ENCODE measurements at places on chromosomes 5 and 9.
A peak's percentile ranks its signal among the peaks of the same experiment; 100 is the strongest.

DNA sequence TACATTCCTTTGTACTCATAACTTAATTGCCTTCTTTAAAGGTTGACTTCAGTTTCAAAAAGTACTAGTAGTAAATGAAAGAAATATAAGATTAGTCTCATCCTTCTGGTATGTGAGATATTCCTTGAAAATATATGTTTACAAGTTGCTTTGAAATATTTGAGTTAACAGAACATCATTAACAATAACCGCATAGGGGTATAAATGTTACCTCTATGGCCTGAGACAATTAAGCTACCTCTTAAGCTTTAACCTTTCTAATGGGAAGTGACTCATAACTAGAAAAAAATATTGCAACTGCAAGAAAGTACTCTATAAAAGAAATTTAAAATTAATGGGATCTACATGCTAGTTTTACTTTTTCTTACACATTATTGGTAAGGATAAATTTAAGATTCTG, 399.0 kb downstream of the CDH10 start:
- DNase-seq: no peak

- no peak for DNase-seq
Observed at GRCh38 chr9:113876151-113876992, at the start of gene ZNF618. ZNF618 (plus strand) TSS chr9:113876309; CDS start chr9:113876381, 72 bp downstream.

DNA sequence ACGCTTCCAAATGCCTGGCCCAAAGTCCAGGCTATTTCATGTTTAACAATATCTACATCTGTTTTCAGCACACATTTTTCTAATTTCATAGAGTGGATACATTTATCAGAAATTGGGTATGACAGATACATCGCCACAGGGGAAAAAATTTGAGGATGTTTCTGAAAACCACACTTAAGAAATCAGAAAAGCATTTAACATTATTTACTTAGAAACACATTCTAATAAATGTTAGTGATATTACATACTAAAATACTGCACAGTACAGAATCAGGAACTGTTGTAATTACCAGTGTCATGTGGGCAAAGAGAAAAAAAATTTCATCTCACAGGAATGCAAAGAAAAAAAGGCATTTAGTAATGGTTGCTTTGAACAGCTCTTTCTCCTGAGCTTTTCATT, 310.5 kb upstream of the KIF2A start:
- no peak for DNase-seq

DNA sequence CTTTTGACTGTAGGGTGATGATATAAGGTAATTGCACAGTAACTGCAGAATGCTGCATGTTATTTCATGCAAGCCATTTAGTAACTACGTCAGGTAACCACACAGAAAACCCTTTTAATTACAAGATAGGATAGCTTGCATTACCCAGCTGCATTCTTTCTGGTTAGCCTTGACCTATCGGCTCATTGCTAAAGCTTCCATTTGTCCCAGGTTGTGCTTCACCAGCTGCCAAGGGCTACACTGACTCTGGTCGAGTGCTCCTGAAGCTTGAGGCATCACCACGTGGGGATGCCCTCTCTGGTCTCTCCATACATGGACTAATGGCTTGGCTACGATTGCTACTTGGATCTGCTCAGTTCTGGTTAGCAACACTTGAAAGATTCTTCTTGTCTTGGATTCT, 81.1 kb upstream of the SLC12A2 start:
- no peak for DNase-seq

GRCh38 chr5:40606077-40606765, 73.5 kb upstream of the PTGER4 start:
- no peak for DNase-seq

DNA sequence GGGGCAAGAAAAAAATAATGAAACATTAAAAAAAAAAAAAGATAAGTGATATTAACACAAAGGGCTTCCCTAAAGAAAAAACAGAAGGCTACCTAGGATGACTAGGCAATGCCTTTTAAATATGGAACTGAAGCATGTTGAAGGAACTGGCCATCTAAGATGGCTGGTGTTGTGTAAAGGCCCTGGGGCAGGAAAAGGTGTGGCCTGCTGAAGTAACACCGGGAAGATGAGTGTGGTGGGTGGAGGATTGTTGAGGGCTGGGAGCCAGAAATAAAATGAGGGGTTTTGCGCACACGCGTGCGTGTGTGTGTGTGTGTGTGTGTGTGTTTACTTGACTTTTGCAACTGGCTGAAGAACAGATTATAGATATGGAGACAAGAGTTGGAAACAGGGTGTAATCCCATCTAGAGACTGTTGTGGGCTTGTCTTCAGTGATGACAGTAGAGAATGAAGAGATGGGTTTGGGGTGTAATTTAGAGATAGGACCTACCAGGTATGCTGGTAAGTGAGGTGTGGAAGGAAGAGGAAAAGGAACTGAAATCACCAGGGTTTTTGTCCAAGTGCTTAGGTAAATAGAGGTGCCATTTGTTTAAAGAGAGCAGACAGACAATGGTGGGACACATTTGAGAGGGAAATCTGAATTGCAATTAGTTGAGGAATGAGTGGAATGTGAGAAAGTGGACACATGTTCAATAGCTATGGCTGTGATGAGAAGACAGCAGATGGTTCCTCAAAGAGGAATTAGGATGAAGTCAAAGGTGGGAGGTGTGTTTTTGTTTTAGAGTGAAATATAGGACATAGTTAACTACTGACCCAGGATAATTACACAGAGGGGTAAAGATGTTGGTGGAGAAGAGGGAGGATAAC, 33.9 kb downstream of the RAD23B start:
- DNase-seq: no peak

DNA sequence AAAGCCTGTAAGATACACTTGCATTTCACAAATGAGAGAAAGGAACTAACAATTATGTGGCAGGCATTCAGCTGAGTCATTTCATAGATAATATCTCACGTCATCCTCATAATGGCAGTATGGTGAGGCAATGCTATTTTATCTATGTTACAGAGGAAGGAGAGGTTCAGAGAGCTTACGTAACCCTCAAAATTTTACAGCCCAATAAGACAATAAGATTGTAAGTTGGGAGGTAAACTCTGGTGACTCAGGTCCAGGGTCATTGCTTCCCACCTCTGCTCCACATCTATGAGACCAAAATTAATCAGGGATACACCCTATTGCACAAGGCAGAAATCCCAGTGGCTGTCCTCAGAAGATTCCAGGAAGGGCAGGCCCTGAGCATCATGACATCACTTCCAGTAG, 309.7 kb downstream of the NSG2 start:
- DNase-seq: no peak

- no peak for DNase-seq
Observed at GRCh38 chr5:56615361-56616153, 199.8 kb upstream of the MAP3K1 start.

GRCh38 chr5:89972901-89973300, 436.7 kb downstream of the CETN3 start:
- no peak for DNase-seq

- DNase-seq: no peak
Observed at GRCh38 chr9:129458663-129459546, 162.0 kb downstream of the C9orf50 start.

DNA sequence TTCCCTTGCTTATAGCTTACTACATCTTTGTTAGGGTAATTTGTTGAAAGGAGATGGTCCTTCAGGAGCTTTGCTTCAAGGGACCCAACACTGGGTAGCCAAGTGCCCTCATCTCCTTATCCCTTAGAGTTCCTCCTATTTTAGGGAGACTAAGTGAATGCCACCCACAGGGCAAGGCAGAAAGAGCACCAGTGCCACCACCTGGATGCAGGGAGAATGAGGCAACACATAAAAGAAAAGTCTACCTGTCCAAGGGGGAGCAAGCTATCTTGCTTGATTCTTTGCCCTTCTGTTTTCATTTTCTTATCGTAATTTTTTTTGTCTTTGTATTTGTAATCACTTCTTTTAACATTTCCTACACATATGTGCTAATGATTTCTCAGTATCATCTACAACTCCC, 205.5 kb downstream of the NPR3 start:
- no peak for DNase-seq

DNA sequence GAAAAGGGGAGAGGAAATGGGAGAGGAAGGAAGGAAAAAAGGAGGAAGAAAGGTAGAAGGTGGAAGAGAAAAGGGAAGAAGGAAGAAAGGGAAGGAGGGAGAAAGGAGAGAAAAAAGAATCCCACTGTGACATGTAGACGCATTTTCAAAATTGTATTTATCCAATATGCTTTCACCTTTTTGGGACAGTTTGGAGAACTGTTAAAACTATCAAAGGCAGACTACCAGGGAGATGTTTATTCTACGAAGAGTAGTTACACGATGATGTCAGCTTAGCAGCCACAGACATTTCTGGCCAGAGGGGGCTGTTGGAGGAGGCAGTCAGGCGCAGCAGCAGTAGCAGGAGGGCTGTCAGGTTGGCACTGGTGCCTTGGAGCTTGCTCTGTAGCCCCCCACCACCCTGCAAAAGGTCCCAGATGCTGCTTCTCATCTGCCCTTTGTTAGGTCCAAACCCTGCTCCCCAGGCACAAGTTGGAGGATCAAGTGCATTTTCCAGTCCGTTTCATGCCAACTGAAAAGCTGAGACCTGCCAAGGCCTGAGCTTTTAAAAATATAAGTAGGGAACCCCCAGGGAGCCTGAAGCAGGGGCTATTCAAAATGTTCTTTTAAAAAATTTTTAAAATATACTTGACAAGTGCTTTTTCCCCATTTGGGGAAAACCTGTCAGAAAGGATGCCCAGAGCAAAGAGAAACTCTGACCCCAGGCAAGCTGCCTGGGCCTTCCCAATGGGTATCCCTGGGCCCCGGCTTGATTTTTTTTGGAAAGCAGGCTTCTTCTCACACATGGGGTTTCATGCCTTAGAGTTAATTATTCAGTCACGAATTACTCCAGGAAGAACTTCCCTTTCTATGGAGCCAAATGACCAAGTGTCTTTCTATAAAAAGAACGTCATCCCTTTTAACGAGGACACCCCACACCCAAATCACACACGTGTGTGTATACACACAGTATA, 203.3 kb downstream of the SLIT3 start:
- DNase-seq: no peak

GRCh38 chr5:93421987-93422401, 159.0 kb downstream of the NR2F1-AS1 start:
- no peak for DNase-seq

GRCh38 chr9:133359399-133360175, 3.2 kb downstream of the SURF2 start:
- no peak for DNase-seq

- no peak for DNase-seq
Observed at GRCh38 chr5:24906689-24907088, 261.9 kb upstream of the CDH10 start.

GRCh38 chr9:4077499-4078102, 222.3 kb downstream of the GLIS3 start:
- peak; percentile 6 for DNase-seq

GRCh38 chr9:134290603-134291451, 35.4 kb upstream of the RXRA start:
- no peak for DNase-seq

DNA sequence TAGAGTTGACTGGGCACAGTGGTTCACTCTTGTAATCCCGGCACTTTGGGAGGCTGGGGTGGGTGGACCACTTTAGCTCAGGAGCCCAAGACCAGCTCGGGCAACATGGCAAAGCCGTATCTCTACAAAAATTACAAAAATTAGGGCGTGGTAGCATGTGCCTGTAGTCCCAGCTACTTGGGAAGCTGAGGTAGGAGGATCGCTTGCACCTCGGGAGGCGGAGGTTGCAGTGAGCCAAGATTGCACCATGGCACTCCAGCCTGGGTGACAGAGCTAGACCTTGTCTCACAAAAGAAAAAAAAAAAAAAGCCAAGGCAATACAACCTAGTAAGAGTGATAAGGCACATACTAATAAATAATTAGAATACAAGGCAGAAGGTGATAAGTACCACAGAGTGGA, 15.8 kb downstream of the NLN start:
- no peak for DNase-seq

DNA sequence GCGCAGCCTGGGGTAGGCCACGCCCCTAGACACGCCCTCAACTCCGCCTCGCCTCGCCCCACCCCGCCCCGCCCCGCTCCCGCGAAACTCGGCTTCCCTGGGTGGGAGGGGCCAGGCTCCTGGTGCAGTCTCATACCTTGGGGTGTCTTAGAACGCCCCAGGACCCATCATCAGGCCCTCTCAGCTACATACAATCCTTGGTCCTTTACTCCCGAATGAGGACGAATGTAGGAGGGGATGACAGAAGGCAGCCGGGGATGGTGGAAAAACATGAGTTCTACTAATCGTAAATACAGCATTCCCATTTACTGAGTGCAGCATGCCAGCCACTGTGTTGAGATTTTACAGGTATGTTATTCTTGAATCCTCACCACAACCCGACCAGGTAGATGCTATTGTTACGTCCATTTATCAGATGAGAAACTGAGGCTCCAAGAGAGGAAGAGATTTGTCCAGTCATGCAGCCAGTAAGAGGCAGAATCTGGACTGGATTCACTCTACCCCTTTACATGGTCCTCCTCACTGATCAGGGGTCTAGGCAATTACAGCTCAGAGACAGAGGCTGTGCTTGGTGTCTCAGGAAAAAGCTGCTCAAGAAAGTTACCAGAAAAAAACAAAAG, 6.8 kb downstream of the SH2D3C start:
- DNase-seq: no peak

DNA sequence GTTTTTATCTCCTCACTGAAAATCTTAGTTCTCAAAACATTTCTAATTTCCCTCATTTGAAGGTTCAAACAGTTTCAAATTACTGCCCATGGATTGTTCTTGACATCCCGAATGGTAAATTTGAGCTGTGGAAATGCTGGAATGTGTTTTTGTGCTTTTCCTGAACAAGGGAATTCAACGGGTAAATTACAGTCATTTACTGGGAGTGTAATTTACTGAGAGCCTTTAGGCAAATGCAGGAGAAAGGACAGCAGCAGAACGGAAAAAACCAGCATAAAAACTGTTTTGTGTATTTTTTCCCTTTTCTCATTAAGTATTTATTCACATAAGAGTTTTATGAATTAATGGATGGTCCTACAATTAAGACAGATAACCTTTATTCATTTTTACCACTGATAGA, 139.2 kb downstream of the PBX3 start:
- no peak for DNase-seq

DNA sequence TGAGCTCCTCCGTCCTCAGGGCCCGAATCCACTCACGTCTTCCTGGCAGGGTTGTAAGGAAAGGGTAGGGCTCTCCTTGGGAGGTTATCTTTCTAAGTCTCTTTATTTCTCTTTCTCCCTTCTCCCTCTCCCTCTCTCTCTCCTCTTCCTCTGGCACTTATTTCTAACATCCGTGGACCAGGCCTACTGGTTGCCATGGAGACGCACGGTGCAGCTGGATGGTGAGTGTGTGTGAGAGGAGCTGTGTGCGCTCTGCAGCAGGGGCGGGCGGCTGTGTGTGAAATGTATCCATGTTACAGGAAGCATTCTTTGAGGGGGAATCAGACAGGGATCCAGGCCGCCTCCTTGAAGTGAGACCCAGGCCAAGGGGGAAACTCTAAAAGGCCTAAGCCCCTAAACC, 32.2 kb downstream of the PCDH1 start:
- DNase-seq: no peak

Measured in T-helper 9 cell (primary cell).